ENCODE measurements at places on chromosomes 2 and 18. TPM values are rescaled to one million over a fixed set of nuclear protein-coding genes. Genes with fewer than 3 reads are reported as not detected.
A peak's percentile ranks its signal among the peaks of the same experiment; 100 is the strongest.

DNA sequence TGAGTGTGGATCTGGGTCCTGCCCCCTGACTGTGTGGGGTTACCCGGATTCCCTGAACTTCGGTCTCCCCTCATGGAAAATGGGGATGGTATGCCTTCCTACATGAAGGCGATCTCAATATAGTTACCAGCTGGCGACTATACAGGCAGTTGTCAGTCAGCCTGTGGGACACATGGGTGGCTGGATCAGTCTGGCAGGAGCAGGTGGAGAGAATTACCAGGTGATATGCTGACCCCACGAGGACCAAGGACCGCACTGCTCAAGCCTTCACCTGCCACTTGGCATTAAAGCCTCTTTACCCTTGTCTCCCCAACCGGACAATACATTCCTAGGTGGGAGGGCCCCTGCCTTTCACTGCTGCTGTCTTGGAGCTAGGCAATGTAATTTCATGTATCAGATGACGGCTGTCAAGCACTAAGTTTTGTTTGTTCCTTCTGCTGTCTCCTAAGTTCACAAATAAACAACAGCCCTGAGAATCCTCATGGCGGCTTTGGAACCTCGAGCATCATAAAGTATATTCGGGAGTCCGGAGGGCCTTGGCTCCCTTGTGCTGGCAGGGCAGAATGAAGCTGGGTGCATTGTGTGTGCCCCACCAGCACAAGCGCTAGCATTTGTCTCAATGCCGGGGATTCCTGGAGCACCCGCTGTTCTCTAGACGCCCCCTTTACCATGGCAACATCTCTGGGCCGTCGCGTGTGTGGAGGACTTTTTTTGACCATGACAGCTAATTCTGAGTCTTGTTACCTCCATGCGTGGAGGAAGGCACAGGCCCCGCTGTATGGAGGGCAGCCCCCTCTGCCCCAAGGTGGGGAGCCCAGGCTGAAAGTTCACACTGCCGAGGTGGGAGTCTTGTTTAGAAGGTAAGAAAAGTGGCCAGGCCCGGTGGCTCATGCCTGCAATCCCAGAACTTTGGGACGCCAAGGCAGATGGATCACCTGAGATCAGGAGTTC lies 48.6 kb downstream of the PDCL3 start:
- no peak overlapping the region for H3K4me3 ChIP-seq
- no peak for DNase-seq
- no peaks in the 10 kb centered on the region for H3K27me3 ChIP-seq
- no peaks in the 10 kb centered on the region for H3K4me1 ChIP-seq
- no peaks in the 10 kb centered on the region for H3K36me3 ChIP-seq

- no peak overlapping the region for H3K27ac ChIP-seq
- no peak overlapping the region for H3K4me3 ChIP-seq
- DNase-seq, result no peak
- no peaks in the 10 kb centered on the region for H3K27me3 ChIP-seq
- no peaks in the 10 kb centered on the region for H3K4me1 ChIP-seq
- no peaks in the 10 kb centered on the region for H3K36me3 ChIP-seq
These were observed 332.9 kb upstream of the DDX18 start for GRCh38 chr2:117481608-117482007.

DNA sequence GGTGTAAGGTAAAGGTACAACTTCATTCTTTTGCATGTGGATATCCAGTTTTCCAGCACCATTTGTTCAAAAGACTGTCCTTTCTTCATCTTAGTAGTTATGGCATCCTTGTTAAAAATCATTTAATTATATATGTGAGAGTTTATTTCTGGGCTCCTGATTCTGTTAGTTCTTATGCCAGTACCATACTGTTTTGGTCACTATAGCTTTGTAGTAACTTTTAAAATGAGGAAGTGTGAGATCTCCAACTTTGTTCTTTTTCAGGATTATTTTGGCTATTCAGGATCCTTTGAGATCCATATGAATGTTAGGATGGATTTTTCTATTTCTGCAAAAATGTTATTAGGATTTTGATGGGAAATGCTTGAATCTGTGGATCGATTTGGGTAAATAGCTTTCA lies 16.8 kb downstream of the ACTR3 start:
- no peak for DNase-seq
- H3K4me3 ChIP-seq, result no peak overlapping the region
- no peaks in the 10 kb centered on the region for H3K27me3 ChIP-seq
- H3K27ac ChIP-seq, result no peak overlapping the region
- H3K4me1 ChIP-seq, result no peaks in the 10 kb centered on the region

DNA sequence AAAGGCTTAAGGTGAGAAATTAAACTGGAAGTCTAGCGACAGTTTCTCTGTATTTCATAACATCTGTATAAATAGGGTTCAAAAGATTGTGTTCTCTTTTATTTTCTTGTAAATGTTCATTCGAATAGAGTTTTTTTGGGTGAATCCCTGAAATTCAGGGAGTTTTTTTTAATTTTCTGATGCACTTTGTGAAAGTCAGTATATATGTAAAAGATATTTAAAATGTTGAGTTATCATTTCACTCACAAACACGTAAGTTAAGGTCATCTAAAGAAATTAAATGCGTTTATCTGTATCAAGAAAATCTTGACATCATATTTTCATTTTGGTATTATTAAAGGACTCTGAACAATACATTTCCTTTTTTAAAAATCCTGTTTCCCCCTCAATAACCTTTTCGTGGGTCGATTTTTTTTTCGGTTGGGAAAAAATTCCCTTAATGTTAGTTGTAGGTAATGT lies 3.4 kb downstream of the SP9 start:
- H3K36me3 ChIP-seq, result no peaks in the 10 kb centered on the region
- H3K4me3 ChIP-seq, result no peak overlapping the region
- peaks cover 63% of the 10 kb centered on the region for H3K4me1 ChIP-seq
- no peak for DNase-seq
- no peak overlapping the region for H3K27ac ChIP-seq
- H3K27me3 ChIP-seq, result peaks cover 88% of the 10 kb centered on the region

DNA sequence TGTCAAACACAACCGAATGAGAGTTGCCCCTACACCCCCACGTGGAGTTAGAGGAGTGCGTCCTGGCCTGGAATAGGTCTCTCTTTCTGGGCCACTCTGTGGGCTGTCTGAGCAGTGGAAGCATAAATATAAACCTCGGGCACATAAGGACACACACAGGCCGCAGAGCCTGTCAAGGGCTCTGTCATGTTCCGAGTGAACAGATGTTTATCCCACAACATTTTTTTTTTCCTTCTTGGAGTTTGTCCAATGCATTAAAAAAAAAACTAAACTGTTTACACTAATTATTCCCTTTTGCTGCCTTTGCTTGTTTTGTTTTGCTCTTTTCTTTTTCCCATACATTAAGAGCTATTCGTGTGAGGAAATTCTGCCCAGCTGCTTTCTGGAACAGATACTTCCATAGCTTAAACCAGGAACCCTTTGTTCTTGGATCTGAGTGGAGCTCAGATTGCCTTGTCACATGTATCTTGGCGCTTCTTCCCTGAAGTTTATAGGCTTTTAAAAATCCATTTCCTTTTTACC lies 228.3 kb upstream of the FOSL2 start:
- no peak for DNase-seq
- H3K4me3 ChIP-seq, result no peak overlapping the region
- no peaks in the 10 kb centered on the region for H3K27me3 ChIP-seq
- peak overlapping the region; percentile 46 for H3K27ac ChIP-seq
- no peaks in the 10 kb centered on the region for H3K36me3 ChIP-seq

DNA sequence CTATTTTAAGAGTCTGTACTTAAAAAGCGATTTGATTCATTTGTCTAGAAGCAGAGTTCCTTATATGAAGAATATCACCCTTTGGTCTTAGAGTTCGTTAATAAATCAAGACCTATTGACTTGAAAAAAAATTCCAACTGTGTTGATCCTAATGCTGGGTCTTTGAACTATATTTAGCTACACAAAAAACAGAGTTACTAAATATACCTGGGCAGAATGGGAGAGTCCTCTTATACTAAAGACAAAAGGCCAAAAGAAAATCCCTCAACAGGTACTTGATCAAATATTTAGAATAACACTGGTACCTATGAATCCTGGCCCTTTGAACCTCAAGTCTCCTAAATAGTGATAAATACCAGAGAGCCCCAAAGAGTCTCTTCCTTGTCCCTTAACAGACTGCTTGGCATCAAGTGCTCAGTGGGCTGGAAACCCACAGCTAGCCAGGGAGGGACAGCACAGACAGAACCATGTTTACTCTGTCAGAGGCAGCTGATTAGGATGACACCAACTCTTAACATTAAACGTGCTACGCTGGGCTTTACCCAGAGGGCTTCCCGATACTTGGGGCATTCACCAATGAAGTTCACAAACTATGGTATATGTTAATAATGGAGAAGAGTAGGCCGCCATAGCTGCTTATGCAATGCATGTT lies 95.1 kb downstream of the FIGN start:
- H3K4me3 ChIP-seq, result no peak overlapping the region
- no peaks in the 10 kb centered on the region for H3K4me1 ChIP-seq
- H3K27me3 ChIP-seq, result no peaks in the 10 kb centered on the region
- H3K27ac ChIP-seq, result no peak overlapping the region
- DNase-seq, result no peak

ARID5A gene
- total RNA-seq, result 6.3 TPM

ANKRD39 gene
- 7.1 TPM for total RNA-seq

DNA sequence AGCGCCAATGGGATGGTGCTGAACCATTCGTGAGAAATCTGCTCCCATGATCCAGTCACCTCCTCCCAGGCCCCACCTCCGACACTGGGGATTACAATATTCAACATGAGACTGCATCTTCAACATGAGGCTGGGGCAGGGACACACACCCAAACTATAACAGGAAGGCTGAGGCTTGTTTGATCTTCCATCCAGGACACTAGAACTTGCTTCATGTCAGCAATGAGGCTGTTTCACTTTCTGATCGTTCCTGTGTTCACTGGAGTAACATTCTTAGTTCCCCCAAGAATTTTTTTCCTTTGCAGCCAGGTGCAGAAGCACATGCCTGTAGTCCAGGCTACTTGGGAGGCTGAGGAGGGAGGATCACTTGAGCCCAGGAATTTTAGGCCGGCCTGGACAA lies 30.8 kb upstream of the SOX11 start:
- H3K36me3 ChIP-seq, result no peaks in the 10 kb centered on the region
- no peak overlapping the region for H3K4me3 ChIP-seq
- no peak overlapping the region for H3K27ac ChIP-seq
- H3K4me1 ChIP-seq, result no peaks in the 10 kb centered on the region

GRCh38 chr18:46418663-46419260 lies 238.3 kb downstream of the LOXHD1 start:
- DNase-seq, result no peak
- no peaks in the 10 kb centered on the region for H3K36me3 ChIP-seq
- no peak overlapping the region for H3K4me3 ChIP-seq
- H3K4me1 ChIP-seq, result peaks cover 8% of the 10 kb centered on the region

DNA sequence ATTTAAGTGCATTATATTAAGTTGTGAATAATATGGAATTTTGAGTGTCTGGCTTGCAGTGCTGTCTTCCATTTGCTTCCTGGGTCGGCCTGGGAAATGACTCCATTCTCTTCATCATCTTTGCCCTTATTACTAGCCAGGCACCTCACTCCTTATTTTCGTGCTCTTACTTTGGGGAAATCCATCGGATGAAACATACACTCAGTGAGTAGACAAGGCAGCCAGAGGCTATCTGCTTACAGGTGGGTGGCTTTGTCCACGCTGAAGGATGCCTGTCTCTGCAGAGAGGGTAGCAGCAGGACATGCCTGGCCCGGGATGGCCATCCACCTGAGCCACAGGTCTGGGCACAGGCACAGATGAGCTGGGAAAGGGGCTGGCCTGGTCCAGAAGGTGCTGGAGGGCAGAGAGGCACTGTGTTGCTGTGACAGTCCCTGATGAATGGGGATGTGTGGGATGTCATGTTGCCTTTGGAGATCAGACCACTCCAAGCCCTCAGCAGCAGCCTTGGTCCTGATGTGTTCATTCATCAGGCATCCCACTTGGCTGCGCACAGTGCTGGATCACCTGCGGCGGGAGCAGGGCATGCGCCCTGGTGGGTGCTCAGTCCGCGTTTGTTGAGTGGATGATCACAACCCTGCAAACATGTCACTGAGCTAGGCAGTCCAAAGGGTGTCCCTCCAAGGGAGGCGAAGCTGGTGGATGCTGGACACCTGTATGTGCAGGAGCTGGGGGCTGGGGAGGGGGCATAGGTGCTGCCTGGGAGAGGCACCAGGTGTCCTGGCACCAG lies 236.0 kb downstream of the LDLRAD4 start:
- peaks cover 26% of the 10 kb centered on the region for H3K4me1 ChIP-seq
- no peak overlapping the region for H3K27ac ChIP-seq
- DNase-seq, result no peak
- H3K4me3 ChIP-seq, result no peak overlapping the region

DNA sequence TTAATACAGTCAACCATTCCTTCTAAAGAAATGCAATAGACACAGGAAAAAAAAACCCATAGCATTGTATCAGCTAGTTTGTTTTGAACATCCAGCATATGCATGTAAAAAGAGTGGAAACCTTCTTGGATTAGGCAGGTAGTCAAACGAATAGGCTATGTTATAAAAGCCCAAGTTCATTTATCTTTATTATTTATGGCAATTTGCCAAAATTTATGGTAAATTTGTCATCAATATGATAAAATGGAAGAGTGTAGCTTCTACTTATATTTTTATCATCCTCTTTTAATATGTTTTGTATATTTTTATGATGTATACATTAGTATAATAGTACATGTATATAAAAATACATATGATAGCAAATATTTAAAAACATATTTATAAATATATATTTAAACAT lies 23.9 kb downstream of the DSC1 start:
- no peak for DNase-seq
- no peaks in the 10 kb centered on the region for H3K27me3 ChIP-seq
- no peaks in the 10 kb centered on the region for H3K4me1 ChIP-seq
- H3K36me3 ChIP-seq, result no peaks in the 10 kb centered on the region
- H3K27ac ChIP-seq, result no peak overlapping the region
- H3K4me3 ChIP-seq, result no peak overlapping the region

DNA sequence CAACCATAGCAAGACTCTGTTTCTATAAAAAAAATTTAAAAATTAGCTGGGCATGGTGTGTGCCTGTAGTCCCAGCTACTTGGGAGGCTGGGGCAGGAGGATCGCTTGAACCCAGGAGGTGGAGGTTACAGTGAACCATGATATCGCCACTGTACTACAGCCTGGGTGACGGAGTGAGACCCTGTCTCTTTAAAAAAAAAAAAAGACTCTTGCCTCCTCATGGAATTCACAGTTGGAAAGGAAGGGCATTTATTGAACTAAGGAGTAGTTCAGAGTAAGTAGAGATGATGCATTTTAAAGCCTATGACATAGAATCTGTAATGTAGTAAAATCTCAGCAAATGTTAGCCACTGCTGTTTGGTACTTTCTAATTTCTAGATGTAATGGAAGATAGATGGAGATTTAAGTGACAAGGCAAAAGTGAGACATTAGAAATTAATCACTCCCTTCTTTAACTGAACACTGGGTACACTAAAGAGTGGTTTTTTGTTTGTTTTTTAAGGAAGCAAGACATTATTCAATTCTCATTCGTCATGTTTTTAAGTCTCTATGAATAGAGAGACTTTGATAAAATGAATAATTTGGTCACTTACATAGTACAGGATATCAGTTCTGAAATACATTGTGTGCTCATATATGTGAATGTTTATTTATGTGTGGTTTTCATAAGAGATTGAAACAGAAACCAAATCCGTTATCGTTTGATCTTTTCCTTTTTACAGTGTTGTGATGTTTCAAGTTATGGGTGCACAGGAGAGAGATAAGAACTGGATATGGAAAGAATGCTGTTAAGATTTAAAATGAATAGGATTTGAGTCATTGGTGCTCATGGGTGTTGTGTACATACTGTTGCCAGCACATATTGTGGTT lies 186.1 kb upstream of the STON1 start:
- H3K4me3 ChIP-seq, result peak overlapping the region; percentile 7
- DNase-seq, result no peak
- H3K4me1 ChIP-seq, result peaks cover 5% of the 10 kb centered on the region
- peak overlapping the region; percentile 63 for H3K27ac ChIP-seq
- no peaks in the 10 kb centered on the region for H3K27me3 ChIP-seq
- peaks cover 24% of the 10 kb centered on the region for H3K36me3 ChIP-seq

GRCh38 chr2:121505005-121505404 lies 25.7 kb upstream of the RNU4ATAC start:
- no peaks in the 10 kb centered on the region for H3K27me3 ChIP-seq
- no peak overlapping the region for H3K4me3 ChIP-seq
- peak overlapping the region; percentile 71 for H3K27ac ChIP-seq
- H3K36me3 ChIP-seq, result no peaks in the 10 kb centered on the region
